Stimulated activated CD4-positive, alpha-beta T cell treated with anti-CD3 and anti-CD28 coated beads, Interleukin-4, amount 100 ng/mL, for 1 hour (primary cell): ENCODE measurements at places on chromosomes 13 and 19.

GRCh38 chr13:112769615-112770014, 79.8 kb downstream of the ATP11A start:
- no peak for DNase-seq

GRCh38 chr19:46913198-46913851, 52.5 kb downstream of the ARHGAP35 start:
- no peak for DNase-seq

DNA sequence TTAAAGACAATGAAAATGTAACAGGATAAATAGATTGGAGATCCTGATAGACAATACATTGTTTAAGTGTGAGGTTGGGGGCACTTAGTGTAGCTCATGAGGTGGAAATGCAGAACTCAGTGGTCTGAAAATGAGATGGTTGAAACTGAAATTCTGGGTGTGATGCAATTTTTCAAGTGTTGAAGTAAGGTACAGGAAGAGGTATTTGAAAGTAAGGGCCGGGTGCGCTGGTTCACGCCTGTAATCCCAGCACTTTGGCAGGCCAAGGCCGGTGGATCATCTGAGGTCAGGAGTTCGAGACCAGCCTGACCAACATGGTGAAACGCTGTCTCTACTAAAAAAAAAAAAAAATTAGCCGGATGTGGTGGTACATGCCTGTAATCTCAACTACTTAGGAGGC, 113.0 kb downstream of the UFM1 start:
- no peak for DNase-seq

GRCh38 chr13:21001471-21001870, 59.9 kb downstream of the LATS2 start:
- DNase-seq: no peak

- DNase-seq: peak; percentile 15
Measured at GRCh38 chr19:58381460-58382212, 806 bp upstream of the ZNF837 start.

GRCh38 chr19:16673231-16673630, 12.3 kb downstream of the TMEM38A start:
- DNase-seq: no peak

- DNase-seq: peak; percentile 32
Measured at GRCh38 chr19:29845574-29846176, 33.9 kb downstream of the CCNE1 start.

- DNase-seq: no peak
Measured at GRCh38 chr13:51912091-51912490, 50.3 kb downstream of the CCDC70 start.

- no peak for DNase-seq
Measured at GRCh38 chr19:49488046-49488862, 846 bp downstream of the RPL13A start.

DNA sequence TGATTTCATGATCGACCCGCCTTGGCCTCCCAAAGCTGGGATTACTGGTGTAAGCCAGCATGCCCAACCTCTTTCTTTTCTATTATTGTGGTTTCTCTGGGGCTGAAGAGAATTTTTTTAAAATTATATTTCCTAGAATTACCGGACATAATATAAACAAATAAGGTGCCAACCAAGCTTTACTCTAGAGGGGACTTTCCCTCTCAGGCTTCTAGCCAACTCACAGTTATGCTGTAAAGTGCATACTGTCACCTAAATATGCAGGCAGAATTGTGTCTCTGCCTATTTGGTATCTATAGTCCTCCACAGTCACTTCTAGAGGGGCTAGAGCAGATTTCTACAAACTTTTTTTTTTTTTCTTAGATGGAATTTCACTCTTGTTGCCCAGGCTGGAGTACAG, 41.6 kb upstream of the ZNF681 start:
- no peak for DNase-seq

GRCh38 chr13:59461411-59461810, 702.3 kb downstream of the DIAPH3 start:
- DNase-seq: no peak

DNA sequence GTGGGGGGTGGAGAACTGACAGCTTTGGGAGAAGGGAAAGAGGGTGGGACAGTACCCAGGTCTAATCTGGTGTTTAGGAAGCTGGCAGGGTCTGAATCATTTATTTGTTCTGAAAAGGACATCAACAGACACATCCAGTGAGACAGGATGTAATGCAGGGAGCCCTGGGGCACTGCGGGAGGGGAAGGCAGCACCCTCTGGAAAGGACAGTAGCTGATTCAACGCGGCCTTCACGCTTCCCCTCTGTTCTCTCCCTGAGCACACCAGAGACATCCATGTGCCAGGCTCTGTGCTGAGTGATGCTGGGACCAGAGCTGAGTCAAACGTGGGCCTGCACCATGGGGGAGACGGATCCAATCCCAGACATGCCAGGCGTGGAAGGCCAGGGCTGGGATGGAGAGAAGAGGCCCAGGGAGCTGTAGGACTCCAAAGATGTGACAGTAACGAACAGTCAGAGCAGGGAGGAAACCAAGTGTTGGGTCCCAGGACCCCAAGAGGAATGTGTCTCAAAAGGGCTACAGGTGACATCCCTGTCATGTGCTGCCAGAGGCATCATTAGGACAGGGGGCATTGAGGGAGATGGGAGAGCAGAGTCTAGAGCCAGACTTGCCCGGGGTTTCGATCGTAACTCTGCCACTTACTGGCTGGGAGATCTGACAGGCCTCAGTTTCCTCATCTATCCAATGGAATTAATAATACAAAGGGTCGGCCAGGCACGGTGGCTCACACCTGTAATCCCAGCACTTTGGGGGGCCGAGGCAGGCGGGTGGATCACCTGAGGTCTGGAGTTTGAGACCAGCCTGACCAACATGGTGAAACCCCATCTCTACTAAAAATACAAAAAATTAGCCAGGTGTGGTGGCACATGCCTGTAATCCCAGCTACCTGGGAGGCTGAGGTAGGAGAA, 1.7 kb downstream of the ETFB start:
- DNase-seq: no peak

DNA sequence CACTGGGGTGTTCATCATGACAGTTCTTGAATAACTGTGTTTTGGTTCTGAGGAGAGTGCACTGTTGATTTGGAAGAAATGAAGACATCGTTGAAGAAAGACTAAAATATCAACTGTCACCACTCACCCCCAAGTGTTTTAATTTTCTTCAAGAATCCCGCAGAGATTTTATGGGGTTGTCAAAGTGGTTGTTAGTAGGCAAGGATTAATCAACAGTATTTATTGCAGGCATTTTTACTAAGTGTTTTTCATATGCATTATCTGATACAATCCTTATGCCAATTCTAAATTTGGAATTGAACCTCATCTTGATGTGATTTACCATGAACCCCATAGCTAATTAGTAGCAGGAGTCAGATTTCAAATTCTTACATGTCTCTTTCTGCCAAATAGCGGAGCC, 63.7 kb upstream of the OBI1 start:
- no peak for DNase-seq

GRCh38 chr13:69331245-69331644, 776.4 kb upstream of the ATXN8OS start:
- DNase-seq: no peak

- DNase-seq: no peak
Measured at GRCh38 chr19:48258350-48258749, 2.6 kb upstream of the CARD8 start.

GRCh38 chr19:46984077-46985010, 35.3 kb upstream of the NPAS1 start:
- no peak for DNase-seq

- no peak for DNase-seq
Measured at GRCh38 chr13:50090211-50090610, 75.0 kb downstream of the KCNRG start.

GRCh38 chr19:46907880-46908279, 47.1 kb downstream of the ARHGAP35 start:
- no peak for DNase-seq

DNA sequence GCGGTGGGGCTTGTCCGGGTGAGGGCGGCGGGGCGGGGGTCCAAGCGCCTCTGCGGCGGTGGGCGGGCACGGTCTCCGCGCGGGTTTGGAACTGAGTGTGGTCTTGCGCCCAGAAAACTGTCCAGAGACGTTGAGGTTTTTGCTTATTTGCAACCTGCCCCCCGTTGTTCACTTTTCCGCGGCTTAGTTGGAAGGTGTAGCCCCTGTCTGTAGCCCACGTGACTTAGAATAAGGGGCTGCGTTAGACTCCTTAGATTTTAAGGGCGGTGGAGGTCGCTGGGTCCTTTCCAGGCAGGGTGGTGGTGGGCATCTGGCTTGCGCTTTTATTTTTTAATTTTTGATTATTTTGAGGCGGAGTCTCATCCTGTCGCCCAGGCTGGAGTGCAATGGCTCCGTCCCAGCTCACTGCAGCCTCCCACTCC, 748 bp downstream of the RPS15 start:
- DNase-seq: no peak

DNA sequence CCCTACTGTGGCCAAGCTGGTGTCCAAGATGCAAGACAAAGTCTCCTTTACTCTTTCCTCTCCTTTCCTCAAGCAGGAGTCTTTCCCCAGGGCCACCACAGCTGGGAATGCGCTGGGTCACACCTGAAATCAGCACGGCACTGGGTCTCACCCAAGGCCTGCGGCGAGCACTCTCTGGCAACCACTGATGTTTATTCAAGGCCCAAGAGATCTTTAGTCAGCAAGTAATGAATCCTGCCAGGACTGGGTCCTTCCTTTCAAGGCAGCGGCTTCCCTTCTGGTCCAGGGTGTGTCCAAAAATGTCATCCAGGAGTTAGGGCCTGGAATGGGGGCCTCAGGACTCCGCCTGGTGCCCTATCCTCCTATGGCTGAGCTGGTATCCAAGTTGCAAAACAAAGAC, 24.1 kb downstream of the BLOC1S3 start:
- no peak for DNase-seq

- DNase-seq: peak; percentile 54
Measured at GRCh38 chr19:3243819-3244700, 19.6 kb downstream of the CELF5 start.

GRCh38 chr13:113119166-113119821, 3.3 kb upstream of the F10 start:
- no peak for DNase-seq

DNA sequence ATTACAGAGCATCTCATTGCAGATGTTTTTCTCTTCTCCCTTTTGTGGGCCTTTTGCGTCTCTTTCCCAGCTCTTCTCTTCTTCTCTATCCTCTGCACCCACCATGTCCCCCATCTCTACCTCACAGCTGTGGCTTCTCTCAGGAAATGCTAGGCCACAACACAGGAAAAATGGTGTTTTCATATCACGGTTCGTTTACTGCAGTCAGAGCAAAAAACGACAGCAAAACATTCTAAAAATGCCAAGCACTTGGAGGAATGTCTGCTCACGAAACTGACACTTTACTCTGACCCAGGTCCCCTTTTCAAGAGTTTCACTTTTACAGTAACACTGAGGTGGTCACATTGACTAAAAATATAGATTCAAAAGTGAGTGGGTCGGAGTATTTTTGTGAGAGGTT, 152.2 kb downstream of the DCT start:
- DNase-seq: no peak

- no peak for DNase-seq
Measured at GRCh38 chr19:56270676-56271075, 1.9 kb upstream of the EDDM13 start.

DNA sequence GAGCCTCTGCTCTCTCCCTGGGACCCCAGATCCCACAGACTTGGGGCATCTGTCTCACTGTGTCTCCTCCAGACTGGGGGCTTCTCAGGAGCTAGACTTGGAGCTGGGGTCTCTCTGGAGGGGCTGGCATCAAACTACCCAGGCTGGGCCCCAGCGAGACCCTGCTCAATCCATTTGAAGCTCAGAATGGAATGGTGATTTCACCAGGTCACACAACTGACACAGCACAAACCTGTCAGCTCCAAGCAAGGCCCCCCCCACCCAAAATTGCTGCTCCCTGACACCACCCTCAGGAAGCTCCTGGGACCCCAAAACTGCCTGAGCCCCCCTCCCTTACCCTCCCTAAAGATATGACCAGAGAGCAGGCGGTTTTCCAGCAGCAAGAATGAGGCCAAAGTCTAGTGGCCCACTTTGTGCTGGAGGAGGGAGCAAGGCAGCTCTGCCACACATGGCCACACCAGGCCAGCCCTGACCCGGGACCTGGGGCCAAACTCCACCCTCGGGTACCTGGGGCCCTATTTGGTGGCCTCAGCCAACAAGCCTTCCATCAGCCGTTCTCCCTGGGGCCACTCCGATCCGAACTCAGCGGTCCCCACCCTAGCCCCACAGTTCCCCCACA, 2.4 kb downstream of the NR2F6 start:
- DNase-seq: no peak
